ENCODE measurements at places on chromosomes 3 and 15. TPM values are rescaled to one million over a fixed set of nuclear protein-coding genes. Genes with fewer than 3 reads are reported as not detected.

DNA sequence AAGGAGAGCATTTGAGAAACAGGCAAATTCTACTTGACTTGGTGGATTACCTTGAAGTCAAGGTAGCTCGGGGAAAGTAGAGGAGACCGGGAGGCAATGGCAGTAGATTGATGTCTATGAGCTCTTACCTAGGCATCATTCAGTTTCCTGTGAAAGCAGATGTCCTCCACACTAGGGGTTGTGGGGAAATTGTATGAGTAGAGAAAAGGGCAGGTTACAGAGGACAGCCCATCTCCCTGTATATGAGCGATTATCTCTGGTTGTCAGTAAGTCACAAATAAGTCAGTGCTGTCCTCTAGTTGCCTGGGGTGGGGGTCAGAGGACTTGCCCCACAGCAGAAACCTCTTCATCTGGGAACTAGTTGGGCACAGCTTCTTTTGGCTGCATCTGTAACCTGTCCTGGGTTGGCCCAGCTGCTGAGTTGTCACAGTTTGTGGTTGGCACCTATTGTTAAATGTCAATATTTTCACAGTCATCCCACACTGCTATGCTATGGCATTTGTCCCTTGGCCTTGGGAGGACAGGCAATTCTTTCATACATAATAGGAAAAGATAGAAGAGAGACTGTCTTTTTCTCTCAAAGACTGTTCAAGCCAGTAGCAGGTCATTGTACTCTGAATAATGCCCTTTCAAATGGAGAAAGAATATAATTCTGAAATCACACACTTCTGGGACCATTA is 53.6 kb upstream of the LRRFIP2 start:
- DNase-seq, result no peak

GRCh38 chr3:4504340-4505261 is 11.5 kb downstream of the ITPR1 start:
- peak; percentile 25 for DNase-seq

DNA sequence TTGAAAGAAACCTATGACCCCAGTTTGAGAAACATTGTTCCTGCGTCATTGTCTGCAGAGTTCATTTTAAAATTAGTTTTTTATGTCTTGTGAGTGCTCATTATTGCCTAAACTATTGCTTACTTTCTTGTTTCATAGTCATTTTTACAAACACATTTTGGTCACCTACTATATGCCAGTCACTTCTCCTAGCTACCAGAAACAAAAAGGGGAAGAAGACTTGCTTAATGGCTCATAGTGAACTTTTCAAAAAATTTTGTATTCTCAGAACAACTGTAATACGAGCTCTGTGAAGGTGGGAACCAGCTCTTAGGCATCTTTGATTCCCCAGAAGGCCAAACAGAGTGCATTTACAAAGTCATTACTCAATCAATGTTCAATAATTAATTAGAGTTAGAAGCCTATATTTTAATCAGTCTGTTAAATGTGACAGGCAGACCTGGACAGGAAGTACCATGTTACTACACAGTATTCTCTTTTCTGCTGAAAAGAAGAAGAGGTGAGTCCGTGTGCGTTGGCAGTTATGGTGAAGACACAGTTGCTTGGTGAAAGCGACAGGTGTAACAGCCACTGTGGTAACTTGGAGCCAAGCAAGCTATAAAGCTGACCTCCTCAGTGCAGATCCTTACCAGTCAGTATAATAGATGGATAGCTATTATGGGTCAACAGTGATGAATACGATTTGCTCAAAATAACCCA is 46.6 kb downstream of the DPPA2 start:
- no peak for DNase-seq

Gene BNC1
- 8.5 TPM for total RNA-seq

- DNase-seq, result no peak
Measured at GRCh38 chr3:151130428-151130827, 45.0 kb downstream of the MED12L start.

Gene OR4M2
- not detected for total RNA-seq

GRCh38 chr3:183285828-183286457 is 32.9 kb downstream of the B3GNT5 start:
- peak; percentile 99 for DNase-seq

GRCh38 chr3:149553781-149554451 is 79.4 kb downstream of the TM4SF4 start:
- peak; percentile 62 for DNase-seq

Gene ROPN1B
- 0.27 TPM for total RNA-seq

- peak; percentile 41 for DNase-seq
Measured at GRCh38 chr15:68365140-68365745, 66.7 kb downstream of the ITGA11 start.

GRCh38 chr3:157354722-157355121 is 81.9 kb upstream of the PTX3 start:
- DNase-seq, result peak; percentile 24

DNA sequence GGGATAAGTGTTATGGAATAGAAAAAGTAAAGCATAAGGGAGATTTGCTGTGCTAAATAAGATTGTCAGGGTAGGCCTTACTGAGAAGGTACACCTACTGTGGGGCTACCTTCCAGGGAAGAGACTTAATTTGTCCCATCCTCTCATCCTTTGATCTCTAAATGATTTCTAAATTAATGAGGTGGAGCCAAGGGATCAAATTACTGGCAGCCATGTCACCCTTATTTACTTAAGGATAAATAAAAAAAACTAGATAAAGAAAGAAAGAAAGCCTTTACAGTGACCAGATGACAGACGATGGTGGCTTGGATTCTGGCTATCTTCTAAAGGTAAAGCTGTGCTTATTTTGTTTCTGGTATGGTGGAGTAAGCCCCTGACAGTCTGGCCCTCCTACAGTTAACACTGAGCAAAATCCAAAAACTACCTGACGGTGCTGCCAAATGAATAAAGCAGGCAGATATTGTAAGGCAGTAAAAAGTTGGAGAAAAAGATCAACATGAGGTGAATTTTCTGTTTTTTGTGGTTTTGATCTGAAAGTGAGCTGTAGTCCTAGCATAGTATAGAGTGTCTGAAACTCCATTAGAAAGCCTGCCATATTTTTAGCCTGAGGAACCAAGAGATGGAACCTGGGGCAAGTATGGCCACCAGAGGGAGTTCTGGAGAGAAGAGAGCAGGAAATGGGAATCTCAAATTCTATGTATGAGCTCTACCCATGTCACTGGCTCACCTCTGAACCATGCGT is 285.1 kb upstream of the MANF start:
- peak; percentile 50 for DNase-seq

Gene CRABP1
- total RNA-seq, result 2.2 TPM

DNA sequence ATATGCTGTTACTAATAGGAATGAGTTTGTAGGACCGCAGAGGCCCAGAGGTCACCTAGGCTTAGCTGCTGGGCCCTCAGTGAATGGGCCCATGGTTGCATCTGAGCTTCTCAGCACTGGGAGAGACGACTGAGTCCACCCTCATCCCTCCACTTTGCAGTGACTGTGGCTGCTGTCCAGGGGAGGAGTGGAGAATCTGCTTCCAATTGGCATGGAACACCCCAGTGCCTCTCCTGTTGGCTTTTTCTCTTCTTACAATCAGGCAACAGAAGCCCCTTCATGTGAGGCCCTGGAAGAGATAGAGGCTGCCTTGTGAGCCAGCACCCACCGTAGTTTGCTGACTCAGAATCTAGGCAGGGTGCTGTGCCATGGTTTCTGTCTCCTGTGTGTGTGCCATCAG is 55.6 kb downstream of the ARNT2 start:
- DNase-seq, result no peak

Gene MSL2
- total RNA-seq, result 5.1 TPM

Gene SCAANT1
- total RNA-seq, result not detected

DNA sequence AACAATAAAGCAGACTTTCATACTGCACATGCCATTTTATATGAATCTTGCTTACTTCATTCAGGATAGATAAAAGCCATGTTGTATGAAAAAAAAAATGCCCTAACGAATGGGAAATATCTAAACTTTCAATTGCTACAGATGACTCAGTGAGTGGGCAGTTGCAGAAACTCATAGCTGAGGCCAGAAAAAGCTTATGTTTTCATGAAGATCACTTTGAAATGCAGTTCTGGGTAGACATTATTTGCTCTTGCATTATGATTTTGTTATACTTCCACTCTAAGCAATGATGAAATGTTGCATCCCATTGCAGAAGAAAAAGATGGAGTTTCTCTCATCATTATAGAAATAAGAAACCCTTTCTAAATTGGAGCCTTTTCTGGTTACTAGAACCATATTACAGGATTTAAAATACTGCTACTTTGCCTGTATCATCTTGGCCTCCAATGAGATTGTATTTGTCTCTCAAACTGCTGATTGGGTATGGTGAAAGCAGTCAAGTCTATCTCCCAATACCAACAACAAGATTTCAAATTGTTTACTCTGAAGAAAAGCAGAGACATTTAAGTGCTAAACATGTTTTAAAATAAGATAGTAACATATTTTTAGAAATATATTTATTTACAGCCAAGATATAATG is 17.0 kb downstream of the PEAK1 start:
- DNase-seq, result peak; percentile 22

DNA sequence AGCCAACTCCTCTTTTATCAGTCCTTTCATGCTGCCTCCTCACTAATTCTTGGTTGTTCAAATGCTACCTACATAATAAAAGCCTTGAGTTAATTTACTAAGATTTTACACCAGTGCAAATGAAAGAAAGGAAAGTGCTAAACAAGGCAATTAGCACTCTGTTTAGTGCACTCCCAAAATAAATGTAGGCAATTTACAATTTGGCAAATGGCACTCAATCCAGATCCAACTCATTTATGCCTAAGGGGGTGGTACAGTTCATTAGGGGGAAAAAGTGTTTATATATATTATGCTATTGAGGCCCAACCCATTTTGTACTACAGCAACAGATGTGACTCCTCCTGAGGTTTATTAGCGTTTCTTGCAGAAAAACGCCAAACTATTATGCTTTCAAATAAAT is 370.1 kb downstream of the NR2F2 start:
- no peak for DNase-seq

Gene ITPKA
- 5.0 TPM for total RNA-seq

GRCh38 chr15:76140074-76140464 is 80.3 kb downstream of the TMEM266 start:
- peak; percentile 34 for DNase-seq

DNA sequence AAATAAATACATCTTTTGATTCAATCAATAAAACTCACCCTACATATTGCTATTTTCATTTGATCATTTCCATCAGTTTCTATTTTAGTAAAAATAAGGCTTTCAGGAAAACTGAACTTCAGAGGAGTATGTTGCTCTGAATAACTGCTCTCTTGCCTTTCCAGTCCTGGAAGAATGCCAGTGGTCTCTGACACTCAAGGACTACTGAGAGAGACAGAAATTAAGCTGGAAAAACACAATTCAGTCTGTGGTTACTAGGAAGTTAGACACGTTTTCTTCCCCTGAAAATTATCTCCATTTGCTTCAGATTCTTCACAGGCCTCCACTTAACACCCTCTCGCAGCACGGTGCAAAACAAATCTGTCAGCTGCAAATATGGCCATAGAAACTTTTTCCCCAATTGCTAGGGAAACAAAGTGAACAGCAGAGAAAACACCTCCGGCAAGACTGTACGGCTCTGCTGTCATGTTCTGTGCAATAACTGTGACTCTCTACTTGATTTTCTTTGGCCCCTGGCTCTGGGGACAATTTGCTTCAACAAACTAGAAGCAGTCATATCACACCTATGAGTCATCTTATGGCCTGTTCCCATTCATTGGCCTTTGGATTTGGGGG is 353.0 kb downstream of the MAGI1 start:
- no peak for DNase-seq

- no peak for DNase-seq
Measured at GRCh38 chr3:98525494-98525893, 2.8 kb upstream of the CLDND1 start.

Gene WNT5A
- 109 TPM for total RNA-seq

GRCh38 chr3:87625876-87626275 is 349.5 kb upstream of the POU1F1 start:
- peak; percentile 29 for DNase-seq

Gene FILIP1L
- 26.5 TPM for total RNA-seq

Gene AQP9
- not detected for total RNA-seq

Gene GOLGA6L7
- not detected for total RNA-seq

- DNase-seq, result no peak
Measured at GRCh38 chr3:47890828-47891612, 88.1 kb downstream of the DHX30 start.

GRCh38 chr3:20316238-20316637 is 130.2 kb upstream of the SGO1 start:
- no peak for DNase-seq

- no peak for DNase-seq
Measured at GRCh38 chr15:42329161-42329560, 30.1 kb upstream of the CAPN3 start.

- DNase-seq, result no peak
Measured at GRCh38 chr3:189132839-189133238, 38.9 kb upstream of the TPRG1 start.

DNA sequence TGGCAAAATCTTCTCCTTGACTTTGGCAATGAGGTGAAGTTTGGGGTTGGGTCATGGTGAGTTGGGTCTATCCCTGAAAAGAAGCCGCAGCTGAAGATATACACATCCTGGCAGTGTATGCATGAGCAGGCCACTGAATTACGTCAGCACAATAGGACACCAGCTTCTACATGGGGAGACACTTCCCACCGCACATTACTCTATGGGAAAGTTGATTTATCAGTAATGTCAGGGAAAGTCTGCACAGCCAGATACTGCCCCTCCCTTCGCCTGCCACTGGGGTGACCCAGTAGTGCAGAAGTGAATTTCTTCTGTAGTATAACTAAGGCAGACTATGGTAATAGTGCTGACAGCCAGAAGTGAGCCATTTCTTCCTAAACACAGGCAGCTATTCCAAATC is 245.0 kb downstream of the NTRK3 start:
- DNase-seq, result no peak

- no peak for DNase-seq
Measured at GRCh38 chr15:99614749-99615288, 49.0 kb downstream of the MEF2A start.

DNA sequence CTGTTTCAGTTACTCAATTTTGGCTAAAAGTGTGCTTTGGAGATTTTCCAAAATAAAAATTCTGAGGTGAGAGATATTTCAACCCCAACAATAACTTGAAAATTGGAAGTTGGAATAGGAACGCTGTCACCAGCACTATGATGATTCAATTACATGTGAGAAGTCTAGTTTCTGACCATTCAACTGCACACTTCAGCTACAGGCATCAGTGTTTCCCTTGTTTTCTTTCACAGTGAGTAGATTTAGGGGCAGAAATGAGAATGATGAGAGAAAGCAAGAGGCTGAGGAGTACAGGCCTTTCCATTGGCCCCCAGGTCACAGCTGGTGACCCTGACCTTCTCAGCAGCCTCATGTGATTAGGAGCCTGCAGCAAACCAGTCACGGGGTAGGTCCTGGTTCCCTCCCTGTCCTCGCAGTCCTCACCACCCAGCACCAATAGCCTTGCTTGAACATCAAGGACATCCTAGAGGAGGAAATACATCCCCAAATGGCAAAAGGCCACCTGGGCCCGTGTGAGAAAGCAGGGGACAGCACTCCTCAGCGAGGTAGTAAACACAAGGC is 10.0 kb upstream of the FILIP1L start:
- DNase-seq, result no peak

- DNase-seq, result no peak
Measured at GRCh38 chr3:152745646-152746045, 89.3 kb upstream of the P2RY1 start.

Gene UBXN7
- 13.7 TPM for total RNA-seq

- DNase-seq, result no peak
Measured at GRCh38 chr3:128931046-128931445, 51.6 kb downstream of the ACAD9 start.

GRCh38 chr3:23785097-23785645 is 20.6 kb upstream of the UBE2E1 start:
- no peak for DNase-seq
